ENCODE measurements at places on chromosomes 13 and 19. TPM values are rescaled to one million over a fixed set of nuclear protein-coding genes. Genes with fewer than 3 reads are reported as not detected.

ZNF235 gene
- 3.7 TPM for total RNA-seq

DACT3 gene
- total RNA-seq: 0.79 TPM

MEX3D gene
- 3.3 TPM for total RNA-seq

CLIP3 gene
- total RNA-seq: 8.2 TPM

CERS1 gene
- 0.24 TPM for total RNA-seq

SYNGR4 gene
- total RNA-seq: not detected

CDKN2D gene
- total RNA-seq: 5.8 TPM

SLC10A2 gene
- not detected for total RNA-seq

NPHS1 gene
- not detected for total RNA-seq

METTL21C gene
- not detected for total RNA-seq

Measured in omental fat pad (tissue), 4 donors.